ENCODE measurements at places on chromosomes 11 and 22.
A peak's percentile ranks its signal among the peaks of the same experiment; 100 is the strongest.

- no peak for DNase-seq
Observed at GRCh38 chr22:45762545-45763235, 91.1 kb downstream of the ATXN10 start.

DNA sequence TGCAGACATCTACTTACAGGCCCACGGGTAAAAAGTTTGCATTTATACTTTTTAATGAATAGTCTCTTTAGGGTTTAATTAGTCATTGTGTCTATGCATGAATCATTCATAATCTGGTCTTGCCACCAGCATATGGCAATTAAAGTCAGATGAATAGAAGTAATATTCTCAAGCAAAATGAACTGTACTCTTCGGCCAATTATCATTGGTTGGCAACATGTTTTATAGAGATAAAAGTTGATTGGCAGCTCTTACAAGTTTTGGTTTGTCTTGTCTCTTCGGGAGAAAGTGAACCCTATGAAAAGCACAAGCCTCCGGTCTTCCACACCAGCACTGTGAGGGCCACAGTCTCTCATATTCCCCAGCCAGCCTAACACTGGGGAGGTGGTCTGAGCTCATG is 97.8 kb downstream of the OSBP2 start:
- no peak for DNase-seq

- no peak for DNase-seq
Observed at GRCh38 chr11:128720522-128720985, 26.7 kb downstream of the FLI1 start.

DNA sequence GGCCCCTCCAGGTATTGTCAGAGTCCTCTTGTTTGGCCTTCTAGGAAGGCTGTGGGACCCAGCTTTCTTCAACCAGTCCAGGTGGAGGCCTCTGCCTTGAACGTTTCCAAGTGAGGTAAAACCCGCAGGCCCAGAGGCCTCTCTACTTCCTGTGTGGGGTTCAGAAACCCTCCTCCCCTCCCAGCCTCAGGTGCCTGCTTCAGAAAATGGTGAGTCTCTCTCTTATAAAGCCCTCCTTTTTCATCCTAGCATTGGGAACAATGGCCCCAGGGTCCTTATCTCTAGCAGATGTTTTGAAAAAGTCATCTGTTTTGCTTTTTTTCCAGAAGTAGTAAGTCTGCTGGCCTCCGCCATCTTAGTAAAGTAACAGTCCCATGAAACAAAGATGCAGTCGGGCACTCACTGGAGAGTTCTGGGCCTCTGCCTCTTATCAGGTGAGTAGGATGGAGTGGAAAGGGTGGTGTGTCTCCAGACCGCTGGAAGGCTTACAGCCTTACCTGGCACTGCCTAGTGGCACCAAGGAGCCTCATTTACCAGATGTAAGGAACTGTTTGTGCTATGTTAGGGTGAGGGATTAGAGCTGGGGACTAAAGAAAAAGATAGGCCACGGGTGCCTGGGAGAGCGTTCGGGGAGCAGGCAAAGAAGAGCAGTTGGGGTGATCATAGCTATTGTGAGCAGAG is at the start of gene CD3E:
Gene CD3E (plus strand): TSS at position 163 of the 681 bp plus-strand sequence. CDS start 223 bp downstream, at position 386.
- peak; percentile 37 for DNase-seq

DNA sequence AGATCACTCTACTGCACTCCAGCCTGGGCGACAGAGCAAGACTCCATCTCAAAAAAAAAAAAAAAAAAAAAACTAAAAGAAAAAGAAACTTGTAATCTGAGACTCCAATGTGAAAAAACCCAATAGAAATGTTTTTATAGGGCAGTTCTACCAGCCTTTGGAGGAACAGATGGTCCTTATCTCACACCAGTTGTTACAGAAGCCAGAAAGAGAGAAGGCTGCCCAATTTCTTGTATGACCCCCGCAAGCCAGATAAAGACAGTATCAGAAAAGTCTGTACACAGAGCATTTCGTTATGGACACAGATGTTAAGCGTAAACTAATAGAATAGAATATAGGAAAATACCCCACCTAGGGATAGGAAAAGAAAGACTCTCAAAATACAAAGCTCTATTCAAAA is 11.3 kb upstream of the TSGA10IP start:
- no peak for DNase-seq

GRCh38 chr11:82960779-82961143 is 59.2 kb downstream of the DDIAS start:
- no peak for DNase-seq

- DNase-seq = no peak
Observed at GRCh38 chr11:11724994-11725393, 103.2 kb upstream of the GALNT18 start.

GRCh38 chr11:77086521-77087472 is 15.8 kb upstream of the OMP start:
- no peak for DNase-seq

DNA sequence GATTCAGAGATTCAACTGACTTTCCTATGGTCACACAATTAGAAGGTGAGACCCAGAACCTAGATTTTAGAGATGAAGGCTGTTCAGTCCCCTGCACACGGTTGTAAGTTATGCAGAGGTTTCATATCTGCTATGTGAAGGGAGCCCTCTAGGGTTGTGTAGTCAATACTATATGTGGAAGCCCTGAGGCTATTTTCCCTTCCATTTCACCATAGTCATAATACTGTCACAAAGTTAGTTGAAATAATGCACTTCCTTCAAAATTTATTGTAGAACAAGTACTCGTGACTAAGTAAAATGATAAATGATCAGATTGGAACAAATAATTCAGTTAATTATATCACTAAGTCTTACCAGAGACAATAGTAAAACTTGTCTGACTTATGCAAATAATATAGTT is 48.8 kb downstream of the ENDOD1 start:
- no peak for DNase-seq

- no peak for DNase-seq
Observed at GRCh38 chr11:61147791-61148620, 13.2 kb downstream of the VPS37C start.

DNA sequence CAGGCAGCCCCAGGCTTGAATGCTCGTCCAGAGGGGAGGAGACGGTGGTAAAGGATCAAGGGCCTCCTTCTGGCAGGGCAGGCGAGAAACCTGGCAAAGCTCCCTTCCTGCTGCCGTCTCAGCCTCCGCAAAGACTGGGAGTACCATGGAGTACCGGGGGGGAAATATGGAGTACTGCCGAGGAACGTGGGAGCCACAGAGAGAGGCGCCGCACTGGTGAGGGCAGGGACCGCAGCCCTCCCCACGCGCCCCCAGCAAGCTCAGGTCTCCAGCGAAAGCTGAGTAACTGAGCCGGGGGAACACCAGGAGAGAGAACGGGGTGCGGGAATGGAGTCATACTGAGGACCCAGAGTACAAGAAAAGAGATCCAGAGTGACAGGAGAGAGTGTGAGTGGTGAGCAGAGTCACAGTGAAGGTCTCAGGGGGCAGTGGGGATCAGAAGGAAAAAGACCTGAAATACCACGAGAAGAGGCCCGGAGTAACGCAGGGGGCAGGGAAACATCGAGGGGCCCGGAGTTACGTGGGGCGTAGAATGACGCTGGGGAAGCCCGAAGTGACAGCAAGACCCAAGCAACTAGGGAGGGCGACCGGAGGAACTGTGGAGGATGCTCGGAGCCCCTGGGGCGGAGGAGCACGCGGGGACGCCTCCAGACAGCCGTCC is 740 bp downstream of the EML3 start:
- peak; percentile 61 for DNase-seq

GRCh38 chr11:33692541-33692940 is 8.1 kb downstream of the C11orf91 start:
- DNase-seq = no peak

DNA sequence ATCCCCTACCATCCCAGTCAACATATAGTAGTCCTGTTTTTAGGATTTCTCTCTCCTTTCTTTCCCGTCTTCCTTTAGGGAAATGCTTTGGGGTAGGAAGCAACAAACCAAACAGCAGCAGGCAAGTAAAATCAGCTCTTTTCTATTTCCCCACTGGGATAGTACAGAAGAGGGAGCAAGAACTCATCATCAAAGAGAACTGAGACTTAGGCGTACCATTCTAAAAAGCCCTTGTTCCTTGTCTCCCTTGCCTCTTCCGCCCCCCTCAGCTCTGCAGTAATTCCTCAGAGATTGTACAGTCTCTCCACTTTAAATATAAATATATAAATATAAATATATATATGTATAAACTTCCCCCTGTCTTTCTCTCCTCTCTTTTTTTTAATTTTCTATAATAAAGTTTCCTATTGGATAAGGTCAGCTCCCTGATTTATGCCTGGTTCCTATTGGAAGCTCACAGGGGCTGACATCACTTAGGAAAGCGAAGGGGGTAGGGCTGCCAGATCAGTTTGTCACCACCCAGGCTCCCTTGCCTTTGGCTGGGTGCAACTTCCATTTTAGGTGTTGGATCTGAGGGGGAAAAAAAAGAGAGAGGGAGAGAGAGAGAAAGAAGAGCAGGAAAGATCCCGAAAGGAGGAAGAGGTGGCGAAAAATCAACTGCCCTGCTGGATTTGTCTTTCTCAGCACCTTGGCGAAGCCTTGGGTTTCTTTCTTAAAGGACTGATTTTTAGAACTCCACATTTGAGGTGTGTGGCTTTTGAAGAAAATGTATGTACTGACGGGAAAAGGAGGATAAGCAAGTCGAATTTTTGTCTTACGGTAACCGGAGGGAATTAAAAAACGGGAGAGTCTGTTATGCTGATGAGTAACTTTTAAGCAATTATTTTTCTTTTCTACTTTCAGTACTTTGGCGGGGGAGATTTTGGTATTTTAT is at the start of gene CTNND1:
Gene CTNND1 (plus strand): TSS at position 502 of the 934 bp plus-strand sequence. CDS start 29,677 bp downstream, outside the sequence.
- DNase-seq = no peak

DNA sequence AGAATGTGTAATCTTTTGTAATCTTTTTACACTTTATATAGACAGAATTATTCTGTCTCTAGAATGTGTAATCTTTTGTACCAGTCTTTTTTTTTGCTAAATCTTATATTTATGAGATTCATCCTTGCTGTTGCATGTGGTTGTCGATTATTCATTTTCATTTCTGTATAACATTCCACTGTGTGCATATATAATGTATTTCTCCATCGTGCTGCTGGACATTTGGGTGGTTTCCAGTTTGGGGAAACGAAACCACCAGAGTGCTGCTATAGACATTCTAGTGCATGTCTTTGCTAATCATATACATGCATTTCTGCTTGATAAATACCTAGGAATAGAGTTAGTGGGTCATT is 146.5 kb downstream of the GRIK4 start:
- no peak for DNase-seq

- DNase-seq = no peak
Observed at GRCh38 chr11:117238221-117238620, 5.8 kb downstream of the RNF214 start.

- no peak for DNase-seq
Observed at GRCh38 chr11:1199751-1200610, 22.9 kb upstream of the MUC5B start.

DNA sequence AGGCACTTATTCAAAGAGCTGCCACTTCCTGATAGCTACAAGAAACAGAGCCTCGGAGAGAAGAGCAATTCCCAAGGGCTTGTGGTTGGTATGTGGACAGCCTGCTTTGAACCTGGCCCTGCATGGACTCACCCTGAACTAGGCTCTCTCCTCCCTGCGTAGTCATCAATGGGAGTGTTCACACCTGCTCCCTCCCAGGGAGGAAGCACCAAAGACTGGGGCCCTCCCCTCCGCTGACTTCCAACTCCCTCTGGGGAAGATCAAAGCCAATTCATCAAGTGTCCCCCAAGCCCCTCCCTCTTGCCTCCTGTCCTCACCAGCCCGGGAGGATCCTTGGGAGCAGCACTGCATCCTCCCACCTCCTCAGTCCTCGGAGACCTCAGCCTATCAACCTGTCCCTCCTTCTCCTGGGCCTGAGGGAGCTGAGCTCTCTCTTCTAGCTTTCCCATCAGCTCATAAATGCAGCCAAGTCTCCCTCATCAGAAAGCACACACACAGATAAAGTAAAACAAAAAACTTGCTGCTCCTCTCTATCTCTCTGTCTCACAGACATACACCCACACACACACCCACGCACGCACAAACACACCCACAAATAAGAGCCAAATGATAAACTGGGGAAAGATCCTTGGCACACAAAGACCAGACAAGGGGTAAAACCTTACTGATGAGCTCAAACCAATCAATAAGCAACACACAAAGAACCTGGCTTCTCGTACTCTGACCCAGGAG is 3.3 kb downstream of the A4GALT start:
- no peak for DNase-seq

DNA sequence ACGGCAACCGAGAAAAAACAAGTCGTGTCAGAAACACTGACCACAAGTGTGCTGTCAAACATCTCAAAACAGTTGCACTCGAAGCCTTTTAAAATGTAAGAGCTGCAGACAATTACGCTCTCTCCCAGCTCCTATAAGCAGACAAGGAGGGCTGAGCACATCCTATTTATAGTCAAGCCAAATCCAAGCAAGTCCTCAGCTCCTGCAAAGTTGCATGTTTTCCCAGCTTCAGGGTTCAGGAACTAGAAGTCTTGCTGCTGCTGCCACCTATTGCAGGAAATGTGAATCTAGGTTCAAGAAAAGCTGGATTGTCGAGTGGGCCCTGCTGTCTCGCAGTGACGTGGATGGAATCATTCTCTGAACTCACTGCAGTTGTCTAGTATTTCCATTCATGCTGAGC is 15.5 kb downstream of the EFCAB6 start:
- no peak for DNase-seq

DNA sequence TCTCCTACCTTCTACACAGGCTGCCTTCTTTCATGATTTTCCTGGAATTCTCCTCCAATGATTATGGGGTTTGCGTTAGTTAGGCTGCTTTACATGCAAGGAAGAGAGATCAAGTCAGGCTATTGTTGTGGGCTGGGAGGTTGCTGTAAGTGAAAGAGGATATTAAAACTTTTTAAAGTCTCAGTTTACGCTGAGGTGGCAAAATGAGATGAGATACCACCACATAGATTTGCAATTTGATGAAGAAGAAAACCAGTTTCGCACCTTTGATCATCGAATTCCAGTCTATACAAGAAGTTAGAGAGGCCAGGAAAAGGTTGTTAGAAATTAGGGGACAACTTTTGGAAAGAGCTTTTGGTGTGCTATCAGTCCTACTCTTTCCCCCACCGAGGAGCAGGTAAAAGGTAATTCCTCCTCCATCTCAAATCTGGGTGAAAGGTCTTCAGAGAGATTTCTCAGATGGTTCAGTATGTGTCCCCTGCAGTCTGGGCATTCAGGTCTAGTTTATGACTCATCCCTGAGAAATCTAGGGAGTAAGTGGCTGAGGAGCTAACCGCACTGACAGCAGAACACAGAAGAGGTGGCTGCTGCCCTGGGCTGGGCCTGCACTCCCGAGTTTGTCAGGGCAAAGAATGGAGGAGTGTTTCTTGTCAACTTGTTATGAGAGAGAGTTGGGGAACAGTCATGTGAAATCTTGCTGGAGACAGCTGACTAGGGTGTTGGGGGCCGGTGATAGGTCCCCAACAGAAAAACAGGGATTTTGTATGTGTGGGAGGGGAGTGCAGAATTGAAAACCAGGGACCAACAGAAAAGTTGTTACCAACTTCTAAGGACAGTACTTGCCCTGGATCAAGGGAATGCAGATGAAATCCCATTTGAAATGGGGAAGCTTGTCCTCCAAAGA is 34.7 kb downstream of the CCDC83 start:
- DNase-seq = no peak

- peak; percentile 7 for DNase-seq
Observed at GRCh38 chr11:122746050-122746478, 90.5 kb downstream of the UBASH3B start.

- no peak for DNase-seq
Observed at GRCh38 chr22:47002692-47003091, 240.2 kb downstream of the TBC1D22A start.

- DNase-seq = no peak
Observed at GRCh38 chr11:96543177-96543576, 153.4 kb downstream of the JRKL start.

GRCh38 chr11:122883646-122883979 is 1.1 kb downstream of the JHY start:
- DNase-seq = no peak
